ENCODE measurements at places on chromosomes 12 and 14. TPM values are rescaled to one million over a fixed set of nuclear protein-coding genes. Genes with fewer than 3 reads are reported as not detected.

FGF23 gene
- not detected for total RNA-seq

FBRSL1 gene
- total RNA-seq: 51.1 TPM

DNA sequence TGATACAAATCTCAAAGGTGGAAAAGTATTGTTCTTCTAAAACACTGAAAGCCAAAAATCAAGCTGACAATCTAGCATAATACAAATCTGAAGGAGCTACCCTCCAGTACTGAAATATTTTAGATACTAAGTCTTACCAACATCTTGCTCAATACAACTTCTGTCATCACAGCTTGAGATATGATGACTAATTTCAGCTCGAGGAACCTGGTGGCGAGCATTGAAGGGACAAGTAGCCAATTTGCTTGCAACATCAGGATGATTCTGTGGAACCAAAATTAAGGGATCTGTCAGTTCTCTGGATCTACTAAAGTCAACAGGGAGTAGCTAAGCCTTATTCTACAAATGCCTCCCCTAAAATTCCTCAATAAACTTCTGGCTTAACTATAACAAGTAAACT, 10.4 kb downstream of the GTSF1 start:
- no peak overlapping the region for H3K4me3 ChIP-seq
- H3K36me3 ChIP-seq: no peaks in the 10 kb centered on the region
- no peaks in the 10 kb centered on the region for H3K4me1 ChIP-seq

DNA sequence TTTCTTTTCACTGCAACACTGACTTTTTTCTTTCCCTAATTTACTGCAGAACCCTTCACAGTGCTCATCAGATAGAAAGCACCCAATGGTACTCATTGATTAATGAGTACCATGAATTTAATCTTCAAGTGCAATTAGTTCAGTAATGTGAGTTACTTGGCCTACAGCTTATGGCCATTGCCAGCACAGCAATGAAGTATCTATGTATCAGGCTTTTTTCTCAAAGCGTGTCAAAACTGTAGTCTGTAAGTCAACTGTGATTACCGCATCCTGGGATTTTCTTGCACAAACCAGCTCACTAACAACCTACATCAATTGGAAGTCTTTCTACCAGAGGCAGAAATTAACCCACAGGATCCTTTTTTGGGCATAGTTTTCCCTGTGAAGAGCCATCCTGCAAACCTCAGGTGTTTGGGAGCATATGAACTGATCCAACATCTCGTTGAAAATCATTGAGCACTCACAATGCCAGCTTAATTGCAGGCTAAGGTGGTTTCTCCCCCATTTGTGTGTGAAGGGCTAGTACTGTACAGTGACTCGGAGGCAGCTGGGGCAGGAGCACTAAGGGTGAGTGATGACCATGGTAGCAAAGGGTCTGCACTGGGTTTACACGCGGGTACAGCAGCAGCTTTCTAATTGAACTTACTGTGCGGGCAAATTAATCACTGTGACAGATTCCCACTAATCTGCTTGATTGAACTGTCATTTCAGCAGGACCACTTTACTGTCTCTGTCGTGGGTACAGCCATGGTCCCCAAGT, 619.3 kb downstream of the SNAPC1 start:
- H3K36me3 ChIP-seq: no peaks in the 10 kb centered on the region
- no peak overlapping the region for H3K27ac ChIP-seq
- no peak overlapping the region for H3K4me3 ChIP-seq
- no peak for DNase-seq
- no peaks in the 10 kb centered on the region for H3K4me1 ChIP-seq

GRCh38 chr14:87483271-87484260, 509.4 kb downstream of the GALC start:
- no peak for DNase-seq
- H3K4me3 ChIP-seq: no peak overlapping the region
- no peaks in the 10 kb centered on the region for H3K36me3 ChIP-seq
- no peaks in the 10 kb centered on the region for H3K27me3 ChIP-seq
- no peak overlapping the region for H3K27ac ChIP-seq

- DNase-seq: no peak
- H3K36me3 ChIP-seq: no peaks in the 10 kb centered on the region
- H3K4me1 ChIP-seq: no peaks in the 10 kb centered on the region
- no peaks in the 10 kb centered on the region for H3K27me3 ChIP-seq
Observed at GRCh38 chr12:41663598-41664265, 475.6 kb downstream of the PDZRN4 start.

GRCh38 chr12:104650541-104650940, 193.8 kb downstream of the CHST11 start:
- no peak overlapping the region for H3K27ac ChIP-seq
- no peak overlapping the region for H3K4me3 ChIP-seq
- no peaks in the 10 kb centered on the region for H3K27me3 ChIP-seq

DPPA3 gene
- total RNA-seq: not detected

NELL2 gene
- 55.1 TPM for total RNA-seq

GRCh38 chr14:52790011-52790755, 1.2 kb downstream of the GNPNAT1 start:
- peak overlapping the region; percentile 90 for H3K4me3 ChIP-seq
- peaks cover 27% of the 10 kb centered on the region for H3K4me1 ChIP-seq
- no peaks in the 10 kb centered on the region for H3K27me3 ChIP-seq
- H3K27ac ChIP-seq: peak overlapping the region; percentile 83

COX8C gene
- not detected for total RNA-seq

DNA sequence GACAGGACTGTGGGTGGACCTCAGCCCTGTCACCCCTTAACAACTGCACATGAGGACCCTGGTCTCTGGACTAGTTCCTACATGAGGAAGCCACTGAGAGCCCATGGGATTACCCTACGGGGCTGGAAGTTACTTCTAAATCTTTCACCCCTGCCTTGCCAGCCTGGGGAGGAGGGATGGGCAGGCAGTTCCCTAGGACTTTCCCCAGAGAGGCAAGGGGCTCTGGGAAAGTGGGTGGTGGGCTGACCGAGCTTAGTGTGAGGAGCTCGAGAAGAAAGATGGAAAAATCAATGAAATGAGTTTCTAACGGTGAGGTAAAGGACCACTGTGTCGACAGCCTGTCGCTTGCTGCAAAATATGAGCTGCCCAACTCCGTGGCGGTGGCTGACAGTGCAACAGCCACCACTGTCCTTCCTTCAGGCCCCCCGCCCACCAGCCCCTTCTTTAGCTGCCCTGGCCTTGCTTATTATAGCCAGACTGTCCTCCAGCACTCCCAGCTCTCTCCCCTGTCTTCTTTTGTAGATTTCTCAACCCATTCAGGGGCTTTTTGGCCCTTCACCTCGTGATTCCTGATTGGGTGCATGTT, 5.0 kb downstream of the ZFHX2 start:
- DNase-seq: no peak
- no peak overlapping the region for H3K27ac ChIP-seq
- H3K36me3 ChIP-seq: no peaks in the 10 kb centered on the region
- peaks cover 3% of the 10 kb centered on the region for H3K4me1 ChIP-seq

DNA sequence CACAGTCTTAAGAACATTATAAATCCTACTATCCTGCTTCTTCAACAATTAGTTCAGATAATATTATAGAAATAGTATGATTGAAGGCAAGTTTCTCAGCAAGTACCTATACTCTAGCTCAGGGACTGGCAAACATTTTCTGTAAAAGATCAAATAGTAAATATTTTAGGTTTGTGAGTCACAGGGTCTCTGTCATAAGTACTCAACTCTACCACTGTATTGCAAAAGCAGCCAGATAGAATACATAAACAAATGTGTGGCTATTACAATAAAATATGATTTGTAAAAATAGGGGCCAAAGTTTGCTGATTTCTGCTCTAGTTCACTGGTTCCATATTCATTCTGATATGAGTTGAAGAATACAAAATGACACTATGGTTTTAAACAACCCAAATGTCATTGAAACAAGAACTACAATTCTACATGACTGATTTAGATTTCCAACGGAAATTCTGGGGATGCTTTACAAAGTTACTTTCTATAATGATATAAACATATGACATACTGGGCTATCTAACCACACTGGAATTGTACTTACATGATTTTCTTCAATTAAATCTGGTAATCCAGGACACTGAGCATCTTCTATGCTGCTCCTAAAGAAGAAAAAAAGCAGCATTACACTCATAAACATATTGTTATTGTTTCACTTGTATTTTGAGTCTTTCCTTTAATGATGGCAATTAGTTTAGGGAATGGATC, 23.2 kb downstream of the LGALS3 start:
- no peak overlapping the region for H3K27ac ChIP-seq
- peaks cover 70% of the 10 kb centered on the region for H3K36me3 ChIP-seq
- H3K27me3 ChIP-seq: no peaks in the 10 kb centered on the region
- no peak for DNase-seq
- no peak overlapping the region for H3K4me3 ChIP-seq

DNA sequence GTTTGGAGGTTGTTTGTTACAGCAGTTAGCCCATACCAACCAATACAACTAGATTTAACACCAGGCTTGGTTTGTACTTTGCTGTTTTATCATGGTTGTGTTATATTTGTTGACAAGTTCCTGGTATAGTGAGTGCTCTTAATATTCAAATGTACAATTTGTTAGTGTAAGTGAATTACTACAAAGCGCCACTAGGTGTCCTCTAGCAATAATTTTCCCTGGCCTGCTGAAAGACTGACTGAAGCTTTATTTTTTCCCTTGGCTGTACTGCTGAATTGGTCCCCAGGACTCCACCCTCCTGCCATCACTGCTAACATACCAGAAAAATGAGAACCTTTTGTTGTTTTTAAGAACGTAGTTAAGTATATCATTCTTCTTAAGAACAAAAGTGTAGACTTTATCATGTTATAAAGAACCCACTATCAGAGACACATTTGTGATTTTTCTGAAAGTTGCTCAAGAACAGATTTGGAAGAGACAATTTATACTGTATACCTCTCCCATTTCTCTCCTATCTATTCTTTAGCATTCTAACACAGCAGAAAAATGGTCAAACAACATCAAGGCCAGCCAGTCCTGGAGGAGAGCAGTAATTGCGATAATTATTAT, 75.3 kb upstream of the FAR2 start:
- peaks cover 24% of the 10 kb centered on the region for H3K27me3 ChIP-seq
- no peaks in the 10 kb centered on the region for H3K36me3 ChIP-seq
- H3K27ac ChIP-seq: no peak overlapping the region
- peak; percentile 35 for DNase-seq

MIP gene
- total RNA-seq: not detected

- H3K36me3 ChIP-seq: no peaks in the 10 kb centered on the region
- no peaks in the 10 kb centered on the region for H3K27me3 ChIP-seq
- H3K4me1 ChIP-seq: peaks cover 6% of the 10 kb centered on the region
- no peak overlapping the region for H3K27ac ChIP-seq
Observed at GRCh38 chr14:95832012-95832411, 44.6 kb upstream of the TUNAR start.

- H3K36me3 ChIP-seq: no peaks in the 10 kb centered on the region
- peaks cover 17% of the 10 kb centered on the region for H3K27me3 ChIP-seq
- no peak overlapping the region for H3K4me3 ChIP-seq
- DNase-seq: peak; percentile 43
- H3K4me1 ChIP-seq: no peaks in the 10 kb centered on the region
- no peak overlapping the region for H3K27ac ChIP-seq
Observed at GRCh38 chr14:59688224-59689170, 111.9 kb upstream of the CCDC175 start.

DNA sequence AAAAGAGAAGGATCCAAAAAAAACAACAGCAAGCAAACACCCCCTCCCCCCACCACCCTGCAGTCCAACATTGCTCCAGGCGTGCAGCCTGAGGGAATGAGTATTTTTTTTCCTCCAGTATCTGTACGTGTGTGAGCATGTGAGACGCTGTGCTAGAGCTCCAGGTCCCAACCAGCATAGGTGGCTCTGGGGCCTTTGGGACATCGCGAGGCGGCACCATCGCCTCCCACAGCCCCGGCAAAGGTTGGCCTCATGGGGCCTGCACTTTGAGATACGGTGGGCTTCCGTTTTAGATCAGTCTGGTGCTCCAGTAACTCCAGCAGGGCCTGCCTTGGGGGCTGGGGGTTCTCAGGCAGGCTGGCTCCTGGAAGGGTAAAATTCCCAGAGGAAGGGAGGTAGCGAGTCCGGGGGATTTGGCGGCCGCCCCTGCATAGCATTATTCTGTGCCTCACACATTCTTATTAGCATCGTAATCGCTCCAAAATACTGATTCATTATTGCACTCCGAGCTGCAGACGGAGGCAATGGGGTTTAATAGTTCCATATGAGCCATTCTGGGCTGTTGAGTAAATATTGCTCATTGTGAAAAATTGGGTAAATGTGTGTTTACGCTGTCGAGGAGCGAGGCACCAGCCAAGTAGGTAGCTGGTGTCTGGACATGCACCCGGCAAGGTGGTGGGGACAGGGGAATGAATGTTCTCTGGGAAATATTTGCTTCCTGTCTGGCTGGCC, 143.1 kb upstream of the MYL2 start:
- H3K36me3 ChIP-seq: peaks cover 2% of the 10 kb centered on the region
- no peak for DNase-seq
- H3K4me1 ChIP-seq: peaks cover 10% of the 10 kb centered on the region
- no peaks in the 10 kb centered on the region for H3K27me3 ChIP-seq

ZNF384 gene
- 95.4 TPM for total RNA-seq

RBP5 gene
- total RNA-seq: 0.42 TPM

GRCh38 chr12:51822956-51823355, 25.6 kb downstream of the FIGNL2 start:
- peak overlapping the region; percentile 32 for H3K4me3 ChIP-seq
- H3K36me3 ChIP-seq: no peaks in the 10 kb centered on the region
- H3K27me3 ChIP-seq: peaks cover 5% of the 10 kb centered on the region

- H3K36me3 ChIP-seq: no peaks in the 10 kb centered on the region
- H3K4me3 ChIP-seq: no peak overlapping the region
- H3K27me3 ChIP-seq: no peaks in the 10 kb centered on the region
- H3K27ac ChIP-seq: no peak overlapping the region
- no peaks in the 10 kb centered on the region for H3K4me1 ChIP-seq
Observed at GRCh38 chr12:117047810-117048584, 51.2 kb downstream of the TESC start.

RAD9B gene
- total RNA-seq: 0.99 TPM

- no peak overlapping the region for H3K4me3 ChIP-seq
- no peak for DNase-seq
- H3K36me3 ChIP-seq: no peaks in the 10 kb centered on the region
Observed at GRCh38 chr14:34684578-34684977, 29.8 kb downstream of the CFL2 start.

DNA sequence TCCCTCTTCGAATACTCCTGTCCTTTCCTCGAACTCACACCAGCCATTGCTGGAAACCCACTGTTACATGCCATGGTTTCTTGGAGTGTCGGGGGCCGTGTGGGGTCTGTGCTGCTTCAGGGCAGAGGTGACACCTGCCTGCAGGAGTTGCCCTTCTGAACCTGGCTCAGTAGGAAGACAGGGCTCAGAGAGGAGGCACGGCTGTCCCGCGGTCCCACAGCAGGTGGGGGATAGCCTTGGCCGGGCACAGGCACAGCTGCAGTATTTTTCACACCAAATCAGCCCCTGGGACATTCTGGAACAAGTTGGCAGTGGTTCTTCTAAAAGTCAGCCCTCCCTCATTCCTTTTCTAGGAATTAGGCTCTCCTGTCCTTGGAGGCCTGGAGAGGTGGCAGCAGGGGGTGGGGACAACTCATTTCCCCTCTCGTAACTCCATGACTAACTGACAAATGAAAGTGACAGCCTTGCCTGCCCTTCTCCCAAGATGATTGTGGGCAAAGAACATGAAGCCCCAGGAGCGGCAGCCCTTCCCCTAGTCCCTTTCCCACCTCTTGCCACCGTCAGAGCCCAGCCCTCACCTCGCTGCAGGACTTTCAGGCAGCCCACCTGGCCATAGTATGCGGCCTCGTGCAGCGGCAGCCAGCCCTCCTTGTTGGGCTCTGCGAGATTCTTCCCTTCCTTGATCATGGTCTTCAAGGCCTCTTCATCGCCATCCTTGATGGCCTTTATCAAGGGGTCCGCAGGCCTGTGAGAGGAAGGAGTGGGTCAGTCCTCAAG, 22.4 kb downstream of the ASB2 start:
- H3K27me3 ChIP-seq: no peaks in the 10 kb centered on the region
- H3K4me3 ChIP-seq: peak overlapping the region; percentile 66
- peaks cover 26% of the 10 kb centered on the region for H3K36me3 ChIP-seq
- no peak for DNase-seq
- no peak overlapping the region for H3K27ac ChIP-seq
